ENCODE measurements at places on chromosomes 5 and 9.

DNA sequence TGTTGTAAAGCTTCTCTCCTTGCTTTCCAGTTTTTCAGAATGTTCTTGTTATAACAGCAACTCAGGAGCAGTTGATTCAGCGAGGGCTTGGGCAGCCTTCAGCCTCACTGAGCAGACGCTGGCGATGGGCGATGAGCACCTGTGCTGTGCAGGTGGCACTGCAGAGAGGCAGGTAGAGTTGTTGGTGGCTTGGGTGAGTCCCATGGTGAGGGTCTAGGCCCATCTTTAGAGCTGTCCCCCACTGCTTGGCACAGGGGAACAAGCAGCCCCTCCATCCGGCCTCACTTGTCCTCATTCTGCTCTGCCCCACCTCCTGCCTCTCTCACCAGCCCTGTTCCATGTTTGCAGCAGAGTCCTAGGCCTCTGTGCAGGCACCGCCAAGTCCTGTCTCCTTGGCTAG lies 6.1 kb upstream of the CXCL14 start:
- no peak for DNase-seq

DNA sequence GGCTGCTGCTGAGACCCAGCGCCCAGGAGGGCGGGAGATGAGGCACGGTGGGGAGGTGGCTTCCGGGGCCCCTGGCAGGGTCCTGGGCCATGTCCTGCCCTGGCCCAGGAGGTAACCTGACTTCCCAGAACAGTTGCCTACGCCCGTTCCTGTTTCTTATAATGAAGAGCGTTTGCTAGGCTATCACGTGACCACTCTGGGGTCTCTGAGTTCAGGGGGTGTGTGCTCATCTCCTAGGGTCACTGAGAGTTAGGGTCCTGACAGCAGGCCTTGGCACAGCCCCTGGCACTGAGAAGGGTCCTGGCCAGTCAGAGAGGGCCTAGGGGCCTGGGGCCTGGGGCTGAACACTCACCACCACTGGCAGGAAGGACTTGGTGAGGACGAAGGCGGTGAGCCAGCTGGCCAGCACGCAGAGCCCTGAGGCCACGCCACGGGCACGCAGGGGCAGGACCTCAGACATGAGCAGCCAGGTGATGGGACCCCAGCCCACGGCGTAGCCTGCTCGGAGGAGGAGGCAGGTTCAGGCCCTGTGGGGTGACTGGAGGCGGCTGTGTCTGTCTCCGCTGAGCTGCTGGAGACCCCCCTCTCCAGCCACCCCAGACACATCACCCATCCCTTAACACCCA lies 6.0 kb downstream of the SLC2A6 start:
- DNase-seq: no peak

GRCh38 chr9:91362051-91362611 lies 413 bp upstream of the AUH start:
- no peak for DNase-seq

- no peak for DNase-seq
These were observed 28.4 kb downstream of the ZFP62 start for GRCh38 chr5:180832638-180833068.

GRCh38 chr5:14006823-14007520 lies 62.5 kb upstream of the DNAH5 start:
- DNase-seq: no peak

GRCh38 chr9:136902259-136902821 lies 16.0 kb downstream of the TRAF2 start:
- peak; percentile 75 for DNase-seq

DNA sequence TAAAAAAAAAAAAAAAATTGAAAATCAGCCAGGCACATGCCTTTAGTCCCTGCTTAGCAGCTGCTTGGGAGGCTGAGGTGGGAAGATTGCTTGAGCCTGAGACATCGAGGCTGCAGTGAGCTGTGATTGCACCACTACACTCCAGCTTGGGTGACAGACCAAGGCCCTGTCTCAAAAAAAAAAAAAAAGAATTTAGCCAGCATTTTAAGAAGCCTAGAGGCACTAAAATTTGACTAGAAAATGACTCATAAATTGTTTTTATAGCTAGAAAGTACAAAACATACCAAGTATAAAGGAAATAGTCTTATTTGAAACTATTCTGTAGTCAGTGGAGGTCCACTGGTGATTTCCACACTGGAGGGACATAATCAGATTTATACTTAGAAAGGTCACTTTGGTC lies 17.5 kb downstream of the LRRC70 start:
- no peak for DNase-seq

DNA sequence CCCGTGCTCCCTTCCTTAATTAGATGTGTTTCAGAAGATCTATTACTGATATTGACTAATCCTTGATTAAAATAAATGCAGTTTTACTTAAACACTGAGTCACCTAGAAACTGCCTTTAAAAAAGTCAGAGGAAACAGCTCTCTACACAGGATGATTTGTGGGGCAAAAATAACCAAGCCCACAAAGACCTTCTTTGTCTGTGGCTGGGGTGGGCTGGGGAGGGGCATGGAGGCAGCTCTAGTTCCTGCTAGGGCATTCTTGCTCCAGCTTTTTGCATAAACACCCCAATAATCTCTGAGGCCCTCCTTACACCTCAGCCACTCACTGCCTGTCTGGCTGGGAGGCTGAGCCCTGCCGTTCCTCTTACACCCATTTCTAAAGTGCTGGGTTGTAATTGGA lies 227.6 kb upstream of the DAP start:
- DNase-seq: no peak

DNA sequence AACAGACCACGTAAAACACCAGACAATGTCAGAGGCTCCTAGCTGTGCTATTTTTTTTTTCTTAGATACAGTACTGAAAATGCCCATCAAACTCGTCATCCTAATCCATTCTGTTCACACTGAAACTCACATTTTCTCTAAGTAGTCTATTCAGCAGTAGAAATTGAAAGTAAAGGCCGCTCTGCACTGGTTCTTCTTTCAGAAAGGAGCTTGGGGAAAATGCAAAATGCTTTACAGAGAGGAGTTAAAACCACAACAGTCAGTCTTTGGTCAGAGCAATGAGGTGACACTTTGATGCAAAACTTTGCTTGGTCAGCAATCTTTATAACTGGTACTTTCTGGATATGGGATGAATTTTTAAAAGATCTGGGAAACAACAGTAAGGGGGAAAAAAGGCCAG lies 43.8 kb upstream of the SUSD1 start:
- no peak for DNase-seq

- no peak for DNase-seq
These were observed 585.2 kb upstream of the TUSC1 start for GRCh38 chr9:26263478-26263877.

DNA sequence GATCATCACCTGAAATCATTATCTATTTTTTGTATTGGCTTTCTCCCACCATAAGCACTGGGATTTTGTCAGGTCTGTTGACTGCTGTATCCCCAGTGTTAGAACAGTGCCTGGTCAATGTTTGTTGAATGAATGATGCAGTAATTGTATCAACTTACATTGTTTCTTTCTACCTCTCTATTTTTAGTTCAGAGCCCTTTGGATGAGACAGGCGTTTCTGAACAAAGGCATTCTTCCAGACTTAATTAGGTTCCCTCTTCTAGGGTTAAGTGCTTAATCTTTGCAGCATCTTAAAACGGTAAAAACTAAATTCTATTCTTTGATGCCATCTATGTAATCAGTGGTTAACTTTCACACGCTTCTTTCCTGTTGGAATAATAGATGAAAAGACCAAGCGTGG lies 26.3 kb downstream of the SLC44A1 start:
- DNase-seq: no peak

- no peak for DNase-seq
These were observed 602.9 kb downstream of the TLE1 start for GRCh38 chr9:81086416-81086815.

DNA sequence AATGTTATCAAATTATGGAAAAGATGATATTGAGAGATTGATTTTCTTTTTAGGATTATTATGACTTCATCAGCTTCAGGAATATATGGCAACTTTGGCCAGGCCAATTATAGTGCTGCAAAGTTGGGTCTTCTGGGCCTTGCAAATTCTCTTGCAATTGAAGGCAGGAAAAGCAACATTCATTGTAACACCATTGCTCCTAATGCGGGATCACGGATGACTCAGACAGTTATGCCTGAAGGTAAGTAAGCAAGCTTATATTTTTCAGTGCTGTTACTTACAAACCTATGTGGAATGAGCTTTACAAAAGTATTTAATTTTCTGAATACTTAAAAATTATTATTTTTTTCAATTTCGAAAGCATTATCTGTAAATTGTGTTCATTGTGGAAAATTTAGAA lies 26.5 kb downstream of the HSD17B4 start:
- no peak for DNase-seq

- no peak for DNase-seq
These were observed 23.2 kb downstream of the CDK5RAP2 start for GRCh38 chr9:120556775-120557174.

DNA sequence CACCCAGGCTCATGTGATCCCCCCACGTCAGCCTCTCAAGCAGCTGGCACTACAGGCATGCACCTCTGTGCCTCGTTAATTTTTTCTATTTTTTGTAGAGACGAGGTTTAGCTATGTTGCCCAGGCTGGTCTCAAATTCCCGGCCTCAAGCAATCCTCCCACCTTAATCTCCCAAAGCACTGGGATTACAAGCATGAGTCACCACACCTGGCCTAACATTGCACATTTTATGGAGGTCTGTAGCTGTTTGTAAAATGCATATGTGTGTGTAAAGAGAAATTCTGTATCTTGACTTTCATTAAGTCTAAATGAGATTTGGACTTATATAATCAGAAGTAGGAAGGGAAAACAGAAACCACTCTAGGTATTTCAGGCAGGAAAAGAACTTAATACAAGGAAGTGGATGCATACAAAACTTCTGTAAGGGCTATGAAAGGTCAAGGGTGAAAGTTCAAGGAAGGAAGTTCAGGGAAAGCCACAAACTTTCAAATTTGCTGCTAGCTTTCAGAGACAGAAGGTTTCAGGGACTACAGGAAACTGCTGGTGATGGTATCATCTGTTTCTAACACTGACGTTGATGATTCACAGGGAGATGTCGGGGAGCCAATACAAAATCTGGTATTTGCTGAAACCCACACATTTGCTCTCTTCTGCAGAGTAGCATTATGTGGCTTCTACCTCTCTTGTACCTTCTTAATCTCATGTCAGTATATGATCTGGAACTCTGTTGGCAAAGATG lies 209.4 kb downstream of the PIK3R1 start:
- no peak for DNase-seq

DNA sequence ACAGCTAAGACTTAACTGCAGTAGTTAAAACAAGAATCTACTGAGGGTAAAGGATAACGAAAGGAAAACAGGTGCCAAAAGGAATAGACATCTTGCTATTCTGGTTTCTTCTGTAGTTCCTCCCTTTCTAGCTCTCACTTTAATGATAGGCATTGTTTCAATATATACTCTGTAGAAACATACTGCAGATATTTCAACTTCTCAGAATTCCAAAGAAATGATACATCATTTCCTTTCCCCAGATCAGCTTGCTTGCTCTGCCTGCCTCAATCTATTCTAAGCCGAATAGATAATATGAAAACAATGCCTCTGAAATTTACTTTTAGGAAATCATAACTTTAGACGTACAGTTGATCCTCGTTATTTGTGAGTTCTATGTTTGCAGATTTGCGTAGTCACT lies 46.3 kb downstream of the ACO1 start:
- no peak for DNase-seq

Data from sciatic nerve (tissue), 2 donors.